ENCODE measurements at places on chromosomes 2 and 18. TPM values are rescaled to one million over a fixed set of nuclear protein-coding genes. Genes with fewer than 3 reads are reported as not detected.

PLCD4 gene
- not detected for total RNA-seq

DNA sequence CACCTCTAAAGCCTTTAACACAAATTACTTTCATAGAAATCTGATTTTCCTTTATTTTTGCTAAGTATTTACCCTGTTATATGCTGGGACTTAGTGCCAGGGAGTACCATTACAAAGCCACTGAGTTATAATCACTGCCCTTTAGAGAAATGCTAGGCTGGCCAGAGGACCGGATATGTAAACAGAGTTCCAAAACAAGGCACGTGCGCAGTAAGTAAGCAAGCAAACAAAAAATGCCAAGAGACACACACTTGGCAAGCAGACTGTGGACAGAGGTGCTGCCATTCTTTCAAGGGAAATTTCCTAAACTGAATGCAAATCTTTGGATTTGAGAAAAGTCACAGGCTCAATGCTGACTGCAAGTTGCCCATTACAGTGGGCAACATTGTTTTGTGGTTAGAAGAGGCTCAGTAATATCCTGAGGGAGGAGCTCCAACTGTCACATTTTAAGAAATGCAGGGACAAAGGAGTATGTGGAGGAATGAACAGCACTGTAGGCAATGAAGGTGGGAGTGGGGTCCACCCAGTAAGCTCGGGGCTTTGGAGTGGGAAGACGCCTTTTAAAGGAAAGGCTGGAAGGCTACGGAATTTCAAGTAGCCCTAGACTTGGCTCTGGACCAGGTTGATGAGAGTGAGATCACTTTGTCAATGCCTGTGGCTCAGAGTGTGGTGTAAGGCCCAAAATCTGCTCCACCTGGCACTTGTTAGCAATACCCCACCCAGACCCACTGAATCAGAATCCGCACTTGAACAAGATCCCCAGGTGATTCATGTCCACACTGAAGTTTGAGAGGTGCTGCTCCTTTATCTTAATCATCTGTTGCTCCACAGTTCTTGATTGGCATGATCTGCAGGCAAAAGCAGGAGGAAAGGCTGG lies 2.1 kb upstream of the PARD6G start:
- DNase-seq, result no peak

GRCh38 chr2:27212626-27213471 lies 781 bp upstream of the SLC5A6 start:
- peak; percentile 55 for DNase-seq

FOXD4L1 gene
- total RNA-seq, result 0.14 TPM

TMEM163 gene
- not detected for total RNA-seq

SH3RF3 gene
- total RNA-seq, result not detected

- no peak for DNase-seq
These were observed 8.8 kb upstream of the CABLES1 start for GRCh38 chr18:23126376-23127056.

HOXD13 gene
- total RNA-seq, result not detected

DNA sequence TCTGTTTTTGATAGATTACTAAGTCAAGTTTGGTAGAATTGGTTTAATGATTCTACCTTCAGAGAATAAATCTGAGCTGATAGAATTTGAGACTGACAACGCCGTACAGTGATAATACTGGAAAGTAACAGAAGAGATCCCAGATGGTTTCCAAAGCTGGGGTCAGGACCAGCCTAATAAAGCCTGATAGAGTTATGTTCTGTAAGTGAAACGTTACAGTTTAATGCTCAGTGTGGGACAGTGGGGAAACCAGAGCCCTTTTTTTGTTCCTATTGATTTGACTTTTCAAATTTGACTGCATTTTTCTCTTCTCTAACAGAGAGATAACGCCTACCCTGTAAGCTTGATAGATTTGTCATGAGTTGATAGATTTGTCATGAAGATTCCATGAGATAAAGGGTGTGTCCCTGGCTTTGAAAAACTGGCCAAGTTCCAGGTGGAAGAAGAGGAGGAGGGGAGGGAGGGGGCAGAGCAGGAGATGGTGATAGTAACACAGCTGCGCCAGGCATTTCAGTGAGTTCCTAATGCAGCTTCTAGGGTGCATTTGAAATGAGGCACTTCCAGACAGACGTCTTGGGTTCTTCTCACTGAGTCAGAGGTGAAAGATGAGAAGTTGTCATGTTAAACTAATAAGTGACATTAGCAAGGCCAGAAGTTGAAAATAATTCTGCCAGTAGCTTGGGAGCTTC lies 65.1 kb downstream of the CERS6 start:
- DNase-seq, result no peak

DNA sequence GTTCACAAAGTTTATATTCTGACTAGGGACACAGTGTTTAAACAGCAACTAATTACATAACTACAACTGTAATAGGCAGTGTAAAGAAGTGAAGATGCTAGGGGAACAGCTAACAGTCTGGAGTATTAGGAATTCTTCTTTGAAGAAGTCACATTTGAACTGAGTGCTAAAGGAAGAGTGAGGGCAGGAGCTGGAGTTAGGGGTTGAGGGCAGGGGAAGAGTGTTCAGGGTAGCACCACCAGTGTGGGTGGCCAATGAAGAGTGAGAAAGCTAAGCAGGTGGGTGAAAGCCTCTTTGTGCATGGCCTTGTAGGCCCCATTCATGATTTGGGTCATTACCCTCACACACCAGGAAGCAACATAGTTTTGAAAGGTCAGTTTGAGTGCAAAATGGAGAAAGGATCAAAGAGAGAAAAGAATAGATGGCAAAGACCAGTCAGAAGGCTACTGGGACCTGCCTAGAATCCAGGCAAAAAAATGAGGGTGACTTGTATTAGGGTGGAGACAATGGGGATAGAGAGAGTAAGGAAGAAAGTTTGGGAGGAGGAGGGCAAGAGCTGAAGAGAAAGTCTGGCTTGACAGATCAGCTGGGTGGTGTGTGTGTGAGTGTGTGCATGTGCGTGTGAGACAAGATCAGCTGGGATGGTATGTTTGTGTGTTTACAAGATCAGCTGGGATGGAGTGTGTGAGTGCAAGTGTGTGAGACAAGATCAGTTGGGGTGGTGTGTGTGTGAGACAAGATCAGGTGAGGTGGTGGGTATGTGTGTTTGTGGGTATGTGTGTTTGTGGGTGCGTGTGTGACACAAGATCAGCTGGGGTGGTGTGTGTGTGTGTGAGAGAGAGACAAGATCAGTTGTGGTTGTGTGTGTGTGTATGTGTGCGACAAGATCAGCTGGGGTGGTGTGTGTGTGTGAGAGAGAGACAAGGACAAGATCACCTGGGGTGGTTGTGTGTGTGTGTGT lies 43.6 kb upstream of the AGPS start:
- peak; percentile 65 for DNase-seq

IL1F10 gene
- not detected for total RNA-seq

DNA sequence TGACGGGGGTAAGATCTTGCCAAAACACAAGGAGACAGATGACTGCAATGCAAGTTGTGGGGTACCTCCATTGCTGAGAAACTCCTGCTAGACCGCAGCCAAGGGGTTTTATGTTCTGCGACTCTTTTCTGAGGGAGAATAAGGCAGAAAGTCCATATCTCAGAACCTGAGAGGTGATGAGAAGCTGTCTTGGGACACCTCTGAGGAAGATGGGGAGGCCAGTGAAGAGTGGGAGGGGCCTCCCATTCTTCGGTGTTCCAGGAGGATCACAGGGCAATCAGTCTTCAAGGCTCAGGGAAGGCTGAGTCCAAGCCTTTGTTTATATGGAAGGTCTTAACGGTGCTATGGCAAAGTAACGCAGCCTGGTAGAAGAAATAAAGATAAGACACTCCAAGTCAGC lies 18.0 kb downstream of the CYP27A1 start:
- no peak for DNase-seq

INPP1 gene
- 13.3 TPM for total RNA-seq

PAX3 gene
- not detected for total RNA-seq

LYPD6 gene
- 0.06 TPM for total RNA-seq

- no peak for DNase-seq
These were observed 682.4 kb downstream of the LRRTM4 start for GRCh38 chr2:76839826-76840225.

DNA sequence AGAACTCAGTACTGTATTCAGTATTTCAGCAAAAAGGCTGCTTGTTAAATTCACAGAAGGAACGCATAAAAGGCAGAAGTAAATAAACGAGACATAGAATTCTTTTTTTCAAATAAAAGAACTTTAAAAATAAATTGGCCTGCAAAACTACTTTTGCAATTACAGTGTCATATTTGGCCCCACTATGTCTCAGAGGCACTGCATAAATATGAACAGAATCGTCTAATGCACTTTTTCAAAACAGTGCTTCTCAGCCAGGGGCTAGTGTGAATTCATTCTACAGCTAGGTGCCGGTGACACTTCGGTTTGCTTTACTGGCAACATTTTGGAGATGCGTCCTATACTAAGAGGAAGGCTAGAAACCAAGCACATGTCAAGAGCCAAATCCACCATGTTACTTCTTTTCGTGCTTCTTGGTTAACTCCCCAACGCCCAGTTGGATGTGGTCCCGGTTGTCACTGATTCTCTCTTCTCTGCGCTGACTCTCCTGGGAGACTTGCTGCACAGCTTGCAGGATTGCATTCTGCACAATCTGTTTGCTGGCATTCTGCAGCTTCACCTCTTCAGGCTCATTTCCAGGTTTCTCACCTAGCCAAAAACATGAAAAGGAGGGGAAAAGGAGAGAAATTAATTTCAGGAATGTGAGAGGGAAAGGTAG lies 51.8 kb downstream of the AKAIN1 start:
- no peak for DNase-seq

CRYGD gene
- total RNA-seq, result not detected

RAD51AP2 gene
- total RNA-seq, result 0.11 TPM

DNA sequence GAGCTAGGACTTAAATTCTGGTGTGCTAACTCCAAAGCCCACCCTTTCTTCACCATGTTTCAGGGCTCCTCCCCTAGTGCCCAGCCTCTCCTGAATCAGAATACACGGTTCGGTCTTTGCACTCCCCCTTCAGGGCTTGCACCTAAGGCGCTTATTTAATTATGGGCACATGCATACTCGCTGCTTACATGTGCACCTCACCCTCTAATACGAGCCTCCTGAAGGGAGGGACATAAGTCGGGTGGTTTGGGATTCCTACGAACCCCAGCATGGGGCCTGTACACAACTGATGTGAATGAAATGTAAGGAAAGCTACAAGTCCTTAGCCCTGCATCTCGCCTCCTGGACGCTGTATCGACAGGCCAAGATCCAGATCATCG lies 435 bp downstream of the IFT172 start:
- peak; percentile 44 for DNase-seq

- no peak for DNase-seq
These were observed 9.9 kb downstream of the SH2D6 start for GRCh38 chr2:85428343-85428881.

DNA sequence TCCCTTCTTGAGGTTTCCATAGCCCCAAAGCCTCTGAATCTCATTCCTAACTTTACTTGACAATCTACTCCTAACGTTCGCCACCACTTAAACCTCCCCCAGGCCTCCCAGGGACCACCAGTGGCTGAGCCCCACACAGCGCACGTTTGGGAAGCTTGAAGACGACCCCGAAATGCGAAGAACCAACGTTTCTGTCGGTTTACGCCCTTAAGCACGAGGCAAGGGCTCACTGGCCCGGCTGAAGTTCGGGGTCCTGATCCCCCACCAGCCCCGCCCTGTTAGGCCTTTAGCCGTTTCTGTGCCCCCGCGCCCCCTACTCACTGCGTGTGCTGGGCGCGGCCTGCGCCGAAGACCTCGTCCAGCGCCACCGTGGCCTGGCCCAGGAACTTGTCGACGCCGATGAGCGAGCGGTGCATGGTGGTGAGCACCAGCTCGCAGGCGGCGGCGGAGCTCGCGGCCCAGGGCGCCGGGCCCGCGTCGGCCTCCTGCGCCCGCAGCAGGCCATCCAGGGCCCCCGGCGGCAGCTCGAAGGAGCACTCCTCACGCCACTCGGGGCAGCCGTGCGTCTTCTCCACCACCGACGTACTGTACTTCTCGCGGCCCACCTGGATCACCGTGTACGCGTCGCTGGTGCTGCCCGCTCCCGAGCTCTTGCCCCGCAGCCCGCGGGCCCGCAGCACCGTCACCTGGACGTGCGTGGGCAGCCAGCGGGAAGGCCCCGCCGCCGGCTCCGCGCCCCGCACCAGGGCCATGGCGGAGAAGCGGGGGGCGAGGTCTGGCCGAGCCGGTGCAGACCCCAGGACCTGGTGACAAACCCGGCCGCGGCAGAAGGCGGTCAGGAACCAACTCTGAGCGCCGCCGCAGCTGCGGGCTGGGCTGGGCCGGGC lies 479 bp downstream of the RAB11FIP5 start:
- DNase-seq, result peak; percentile 22

- no peak for DNase-seq
These were observed 4.0 kb upstream of the MREG start for GRCh38 chr2:216017365-216017764.

DNA sequence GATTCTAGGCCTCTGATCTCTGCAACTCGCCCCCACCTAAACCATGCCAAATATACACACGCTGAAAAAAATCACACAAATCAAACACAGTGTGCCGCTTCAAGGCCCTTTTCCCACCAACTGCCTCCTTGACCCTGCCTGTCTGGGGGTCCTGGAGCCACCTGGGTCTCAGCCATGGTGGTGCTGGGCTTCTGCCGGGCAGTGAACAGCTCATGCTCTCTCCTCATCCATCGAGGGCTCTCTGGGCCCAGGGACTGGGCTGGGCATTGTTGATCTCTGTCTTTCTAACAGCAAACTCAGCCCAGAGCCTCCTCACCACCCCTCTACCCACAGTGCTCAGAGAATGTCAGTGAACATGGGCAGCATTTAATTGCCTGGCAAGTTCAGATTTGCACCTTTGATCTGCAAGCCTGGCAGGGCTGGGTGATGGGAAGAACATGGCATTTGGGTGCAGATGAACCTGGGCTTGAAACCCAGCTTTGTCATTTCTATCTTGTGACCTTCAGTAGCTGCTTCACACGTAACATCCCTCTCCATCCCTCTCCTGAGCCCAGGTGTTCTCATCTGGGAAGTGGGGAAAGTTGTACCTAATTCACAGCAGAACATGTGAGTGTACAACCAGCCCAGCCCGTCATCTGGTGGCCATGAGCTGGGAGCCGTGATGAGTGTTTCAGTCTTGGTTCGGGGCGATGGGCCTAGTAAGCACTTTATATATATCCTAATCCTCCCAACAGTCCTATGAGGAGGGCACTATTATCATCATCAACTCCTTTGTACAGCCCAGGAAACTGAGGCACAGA lies 46.1 kb downstream of the SDC1 start:
- DNase-seq, result no peak

DNA sequence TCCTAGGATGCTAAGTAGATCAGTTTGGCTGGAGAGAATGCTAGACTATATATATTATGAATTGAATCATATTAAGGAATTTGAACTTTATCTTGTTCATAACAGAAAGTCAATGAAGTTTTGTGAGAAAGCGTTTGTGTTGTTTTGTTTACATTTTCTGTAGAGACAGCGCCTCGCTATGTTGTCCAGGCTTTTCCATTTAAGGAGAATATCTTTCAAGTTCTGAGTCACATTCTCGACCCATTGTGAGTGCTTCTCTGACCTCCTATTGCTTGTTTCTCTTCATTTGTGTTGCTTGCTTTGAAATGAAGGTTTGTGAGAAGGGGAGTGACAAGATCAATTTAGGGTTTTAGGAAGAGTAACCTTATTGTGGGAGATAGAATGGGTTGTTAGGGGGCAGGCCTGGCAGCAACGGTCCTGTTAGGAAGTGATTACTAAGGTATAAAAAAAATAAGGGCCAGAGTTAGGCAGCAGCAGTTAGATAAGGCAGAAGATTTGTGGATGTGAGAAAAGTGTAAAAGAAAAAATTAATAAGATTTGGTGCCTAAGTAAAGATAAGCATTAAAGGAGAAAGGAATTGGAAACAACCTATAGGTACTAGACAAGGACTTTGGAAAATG lies 47.6 kb upstream of the ACVR1 start:
- no peak for DNase-seq

Data from HepG2 (cell line).